Cardiac atrium fibroblast (primary cell): ENCODE measurements at places on chromosomes 6 and 20. TPM values are rescaled to one million over a fixed set of nuclear protein-coding genes. Genes with fewer than 3 reads are reported as not detected.

Gene DPM1
- 50.5 and 66.8 TPM in 2 replicates for total RNA-seq

Gene CFB
- 12.6 and 103 TPM in 2 replicates for total RNA-seq

Gene ENPP4
- 0.36 and 1.1 TPM in 2 replicates for total RNA-seq

Gene FNDC1
- total RNA-seq, result under 0.01 and 0.32 TPM in 2 replicates

Gene SAMD3
- total RNA-seq, result not detected in 2 replicates

Gene FLOT1
- 91.0 and 118 TPM in 2 replicates for total RNA-seq

Gene PDE7B
- 41.0 and 49.5 TPM in 2 replicates for total RNA-seq

Gene KHDC1L
- total RNA-seq, result not detected in 2 replicates

Gene MOCS1
- 18.0 and 18.1 TPM in 2 replicates for total RNA-seq

Gene SNX21
- 33.6 and 41.5 TPM in 2 replicates for total RNA-seq

Gene CLVS2
- not detected in 2 replicates for total RNA-seq

Gene PRSS16
- not detected in 2 replicates for total RNA-seq

Gene KHDRBS2
- total RNA-seq, result not detected in 2 replicates

Gene SAYSD1
- 12.5 and 17.1 TPM in 2 replicates for total RNA-seq
